ENCODE measurements at places on chromosomes 3 and 15. TPM values are rescaled to one million over a fixed set of nuclear protein-coding genes. Genes with fewer than 3 reads are reported as not detected.

DNA sequence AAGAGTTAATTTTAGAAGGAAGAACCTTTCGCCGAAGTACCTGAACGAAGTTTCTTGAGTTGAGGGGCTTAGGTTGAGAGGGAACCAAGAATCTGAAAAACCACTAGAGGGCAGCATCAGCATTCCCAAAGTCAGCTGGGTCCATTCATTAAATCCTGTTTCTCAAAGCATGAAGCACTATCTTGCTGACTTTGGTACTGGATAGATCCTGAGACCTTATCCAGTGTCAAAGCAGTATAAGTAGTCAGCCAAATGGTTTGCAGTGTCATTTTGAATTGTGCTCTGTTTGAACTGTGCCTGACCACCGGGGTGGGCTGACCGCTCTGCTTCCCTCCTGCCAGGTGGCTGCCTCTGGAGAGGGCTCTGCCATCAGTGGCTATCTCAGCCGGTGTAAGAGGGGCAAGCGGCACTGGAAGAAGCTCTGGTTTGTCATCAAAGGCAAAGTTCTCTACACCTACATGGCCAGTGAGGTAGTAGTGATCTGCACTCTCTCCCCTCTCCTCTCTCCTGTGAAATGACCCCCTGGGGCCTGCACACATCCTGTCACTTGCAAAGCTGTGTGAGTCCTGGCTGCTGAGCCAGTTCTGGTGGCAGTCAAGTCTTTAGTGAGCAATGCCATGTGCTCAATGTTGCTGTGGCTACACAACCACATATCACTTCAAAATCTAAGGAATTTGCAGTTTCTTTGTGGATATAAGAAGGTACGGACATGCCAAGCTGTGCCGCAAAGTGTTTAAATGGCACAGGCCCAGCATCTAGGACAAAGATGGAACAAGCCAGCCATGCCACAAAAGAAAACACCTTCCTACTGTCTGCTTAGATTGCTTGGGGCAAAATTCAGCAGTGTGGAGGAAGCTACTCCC, 21.4 kb upstream of the NR2C2 start:
- no peak for DNase-seq

- DNase-seq: no peak
Measured at GRCh38 chr15:71853543-71853942, 43.2 kb downstream of the NR2E3 start.

- DNase-seq: peak; percentile 38
Measured at GRCh38 chr15:41966920-41967465, 5.4 kb downstream of the EHD4 start.

GRCh38 chr3:114336122-114336697, 42.4 kb downstream of the TIGIT start:
- DNase-seq: no peak

GRCh38 chr3:121852256-121852655, 17.2 kb downstream of the EAF2 start:
- no peak for DNase-seq

DNA sequence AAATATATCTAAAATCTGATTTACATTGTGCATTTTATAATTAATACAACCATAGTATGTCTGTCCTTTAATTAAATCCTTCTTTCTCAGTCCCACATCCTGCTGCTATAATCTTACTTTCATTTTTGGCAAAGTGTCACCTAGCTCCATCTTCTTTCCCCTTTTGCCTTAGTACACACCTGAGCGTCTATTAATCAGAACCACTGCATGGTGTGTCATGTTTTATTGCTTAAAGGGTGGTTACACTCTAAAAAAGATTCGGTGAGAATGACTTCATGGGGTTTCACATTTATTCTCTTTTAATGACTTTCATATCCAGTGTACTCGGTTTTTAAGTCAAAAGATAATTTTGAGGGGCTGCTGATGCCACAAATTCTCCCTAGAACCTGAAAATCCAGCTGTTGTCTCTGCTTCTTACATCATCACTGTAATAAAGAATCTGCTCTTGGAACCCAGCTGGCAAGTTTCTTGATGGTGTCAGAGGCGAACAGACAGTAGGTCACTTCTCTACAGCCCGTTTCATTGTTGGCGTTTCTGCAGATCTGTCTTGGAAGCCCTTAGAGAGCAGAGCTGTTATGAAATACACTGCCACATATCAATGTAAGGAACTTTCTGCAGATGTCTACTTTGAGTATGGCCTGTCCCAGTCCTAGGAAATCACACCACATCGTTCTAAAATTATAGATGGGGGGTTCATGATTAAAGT, 99.7 kb downstream of the TIGIT start:
- no peak for DNase-seq

DNA sequence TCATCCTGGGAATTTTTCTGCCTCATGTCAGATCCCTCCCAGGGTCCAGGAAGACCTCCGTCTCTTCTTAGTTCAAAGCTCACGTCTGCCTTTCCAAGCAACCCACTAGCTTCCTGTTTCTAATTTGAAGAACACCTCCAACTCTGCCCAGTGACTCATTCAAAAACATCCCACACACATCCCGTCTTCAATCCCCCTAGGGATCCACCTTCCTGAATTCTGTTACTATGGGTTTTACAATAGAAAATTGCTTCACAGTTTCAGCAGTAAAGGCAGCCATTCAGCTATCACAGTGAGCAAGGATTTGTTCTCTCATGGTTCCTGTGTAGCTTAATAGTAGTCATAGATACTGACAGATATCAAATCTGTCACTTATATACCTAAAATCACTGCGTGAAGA, 308.3 kb upstream of the CCDC54 start:
- DNase-seq: no peak

The AHSG gene
- total RNA-seq: not detected

The KLHDC8B gene
- total RNA-seq: 36.5 TPM
